ENCODE measurements at places on chromosomes 6 and 20.

- DNase-seq: no peak
These were observed 74.7 kb upstream of the MAFB start for GRCh38 chr20:40763646-40764295.

GRCh38 chr6:46954837-46955451 is 33.2 kb upstream of the ADGRF5 start:
- DNase-seq: no peak

DNA sequence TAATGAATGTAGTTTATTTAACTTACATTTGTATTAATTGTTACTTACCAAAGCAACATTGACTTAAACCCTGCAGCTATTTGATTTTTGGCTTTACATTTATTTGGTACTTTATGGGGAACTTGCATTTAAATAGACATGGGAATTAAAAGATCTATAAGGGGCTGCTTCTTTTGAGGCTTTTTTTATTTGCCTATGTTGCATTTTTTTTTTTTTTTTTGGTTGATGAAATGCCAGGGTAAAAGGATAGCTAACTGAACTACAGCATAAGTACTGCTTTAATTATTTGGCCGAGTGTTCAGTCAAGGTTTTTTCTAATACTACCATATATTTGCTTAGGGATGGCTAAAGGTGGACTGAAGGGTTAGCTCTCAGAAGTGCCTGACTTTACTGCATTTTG is 62.5 kb upstream of the CDH4 start:
- no peak for DNase-seq

DNA sequence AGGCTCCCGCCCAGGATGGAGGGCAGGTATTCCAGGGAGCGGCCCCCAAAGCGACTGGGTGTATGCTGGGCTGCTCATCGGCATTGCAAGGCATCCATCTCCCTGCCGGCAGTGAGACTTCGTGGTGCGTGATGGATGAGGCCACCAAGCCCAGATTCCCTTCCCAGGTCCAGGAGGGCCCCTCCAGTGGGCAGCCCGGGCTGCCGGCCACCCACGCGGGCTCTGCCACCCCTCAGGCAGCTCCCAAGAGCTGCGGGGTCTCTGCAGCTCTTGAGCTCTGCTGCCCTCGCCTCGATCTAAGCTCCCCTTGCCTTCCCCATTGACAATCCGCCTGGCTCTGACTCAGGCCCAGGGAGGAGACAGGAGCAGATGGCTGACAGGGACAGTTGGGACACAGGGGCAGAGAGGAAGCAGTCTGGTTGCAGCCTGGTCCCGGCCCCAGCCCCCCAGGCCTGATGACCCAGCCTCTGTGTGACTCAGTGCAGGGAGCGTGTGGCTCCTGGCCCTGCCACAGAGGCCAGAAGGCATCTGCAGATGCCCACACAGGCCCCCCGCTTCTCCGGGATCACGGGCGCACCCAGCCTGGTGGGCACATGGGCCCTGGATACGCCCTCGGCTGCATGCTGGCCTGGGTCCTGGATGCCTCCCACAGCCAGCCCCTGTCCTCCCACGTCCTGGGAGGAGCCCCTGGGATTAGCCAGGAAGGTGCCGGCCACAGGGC is 33.0 kb downstream of the SLCO4A1 start:
- DNase-seq: no peak

DNA sequence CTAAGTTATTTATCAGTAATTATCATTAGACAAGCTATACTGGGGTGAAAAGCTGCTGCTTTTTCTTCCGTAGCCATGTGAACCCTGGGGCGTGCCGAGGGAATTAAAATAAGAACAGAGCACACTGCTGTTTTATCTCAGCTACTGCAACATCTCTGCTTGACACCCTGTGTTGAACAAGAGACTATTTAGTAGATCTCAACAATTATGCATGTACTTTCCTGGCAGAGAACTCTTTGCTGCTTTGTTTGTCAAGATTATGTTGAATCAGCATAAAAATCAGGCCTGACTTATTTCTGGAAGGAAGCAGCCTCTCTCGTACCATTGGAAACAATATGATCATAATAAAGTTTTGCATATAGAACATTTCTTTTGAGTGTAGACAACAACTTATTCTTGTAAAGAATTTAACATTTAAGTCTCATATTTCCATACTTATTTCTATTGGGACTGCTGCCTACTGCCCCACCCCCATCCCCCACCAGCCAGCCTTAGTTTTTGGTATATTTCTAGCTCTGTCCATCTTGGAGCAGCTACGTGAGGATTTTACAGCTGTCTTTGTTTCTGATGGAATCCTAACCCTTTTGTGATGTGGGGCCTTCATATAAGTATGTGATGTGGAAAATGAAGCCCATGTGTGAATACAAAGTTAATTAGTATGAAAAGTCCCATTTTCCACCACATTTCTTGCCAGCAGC is 1011.4 kb downstream of the KIF16B start:
- DNase-seq: no peak

GRCh38 chr6:150499882-150500312 is 99.8 kb upstream of the PLEKHG1 start:
- DNase-seq: no peak

GRCh38 chr20:24773751-24774201 is 175.3 kb upstream of the CST7 start:
- no peak for DNase-seq

DNA sequence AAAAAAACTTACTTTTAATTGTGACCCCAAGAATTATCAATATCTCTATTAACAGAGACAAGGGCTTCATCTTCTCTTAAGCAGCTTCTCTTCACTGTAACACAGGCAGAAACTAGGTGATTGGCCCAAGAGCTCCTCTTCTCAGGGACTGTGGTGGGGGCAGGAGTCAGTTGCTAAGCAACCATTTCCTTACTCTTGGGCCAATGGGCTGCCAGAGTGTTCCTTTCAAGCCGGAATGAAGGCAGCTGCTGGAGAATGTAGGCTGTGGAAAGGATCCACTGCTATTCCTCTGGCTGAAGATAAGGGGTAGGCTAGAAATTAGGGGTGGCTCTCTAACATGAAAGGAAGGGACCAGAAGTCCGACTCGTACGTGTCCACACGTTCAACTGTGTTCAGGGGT is at the start of gene SEL1L2:
Gene SEL1L2, minus strand, starts transcription at position 150 of the 400 bp plus-strand sequence. Its CDS starts 80 bp downstream, at position 70.
- DNase-seq: no peak

DNA sequence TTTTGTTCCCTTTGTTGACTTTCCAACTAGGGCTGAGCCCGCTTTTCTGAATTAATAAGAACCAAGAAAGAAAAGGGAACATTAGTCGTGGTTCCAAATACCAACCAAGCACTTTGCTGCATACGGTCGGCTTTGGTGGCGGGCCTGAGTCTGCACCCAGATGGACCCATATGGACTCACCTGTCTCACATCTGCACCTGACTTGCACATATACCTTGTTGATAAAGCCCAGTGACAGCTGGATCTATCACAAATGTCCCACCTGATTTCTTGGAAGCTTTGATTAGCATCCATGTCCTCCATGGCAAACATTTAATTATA is 39.0 kb downstream of the TPD52L1 start:
- DNase-seq: no peak

DNA sequence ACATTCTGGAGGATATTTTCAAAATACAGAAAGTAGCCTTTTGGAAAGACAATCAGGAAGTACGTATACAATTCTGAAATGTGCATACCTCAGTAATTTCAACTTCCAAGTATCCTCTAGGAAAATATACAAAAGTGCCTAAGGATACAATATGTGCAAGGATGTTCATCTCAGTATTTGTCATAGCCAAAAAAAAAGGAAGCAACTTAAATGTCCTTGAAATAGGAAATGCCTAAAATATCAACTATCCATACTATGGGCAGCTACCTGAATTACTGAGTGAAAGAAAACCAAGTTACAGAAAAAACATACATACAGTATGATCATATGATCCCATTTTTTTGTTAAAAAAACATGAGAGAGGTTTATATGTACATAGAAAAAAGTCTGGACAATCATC is 1.5 kb downstream of the PPIL1 start:
- DNase-seq: no peak

DNA sequence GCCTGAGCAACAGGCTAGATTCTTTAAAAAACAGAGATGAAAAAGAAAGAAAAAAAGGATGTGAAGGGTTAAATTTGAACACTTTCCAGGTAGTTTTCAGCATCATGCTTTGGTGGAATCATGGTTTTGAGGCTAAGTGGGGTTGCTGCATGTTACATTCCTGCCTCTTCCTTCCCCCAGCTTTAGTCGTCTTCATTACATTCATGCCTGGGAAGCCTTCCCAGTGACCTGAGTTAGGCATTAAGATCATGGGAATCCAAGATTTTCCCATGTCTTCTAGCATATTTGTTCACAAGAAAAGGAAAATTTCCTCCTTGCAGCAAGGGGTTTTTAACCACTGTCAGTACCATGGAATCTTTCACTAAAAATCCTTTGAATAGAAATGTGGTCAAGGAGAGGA is 12.0 kb downstream of the TPX2 start:
- no peak for DNase-seq

GRCh38 chr20:4443016-4443415 is 278.7 kb upstream of the PRND start:
- no peak for DNase-seq

DNA sequence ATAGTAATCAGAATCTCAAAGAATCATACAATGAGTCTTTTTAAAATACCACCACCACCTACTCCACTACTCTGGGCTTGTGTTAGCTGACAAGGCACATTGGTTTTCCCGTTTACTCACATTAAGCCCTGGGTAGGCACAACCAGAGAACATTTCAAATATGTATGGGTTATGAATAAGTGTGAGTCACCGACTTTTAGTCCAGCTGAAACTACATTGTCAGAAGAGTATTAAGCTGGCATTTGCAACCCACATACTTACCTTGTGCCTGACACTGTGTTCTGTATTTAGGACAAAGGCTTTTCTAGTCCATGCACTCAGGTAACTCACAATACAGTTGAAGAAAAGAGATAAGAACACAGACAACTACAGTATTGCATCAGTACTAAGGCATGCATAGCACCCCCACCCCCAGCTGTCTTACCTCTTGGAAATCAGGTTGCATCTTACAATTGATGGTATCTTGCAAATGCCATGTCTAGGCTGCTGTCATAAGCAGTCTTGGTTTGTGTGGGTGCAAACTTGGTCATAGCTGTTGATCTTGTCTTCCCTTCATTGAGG is 40.3 kb upstream of the AHI1 start:
- no peak for DNase-seq

DNA sequence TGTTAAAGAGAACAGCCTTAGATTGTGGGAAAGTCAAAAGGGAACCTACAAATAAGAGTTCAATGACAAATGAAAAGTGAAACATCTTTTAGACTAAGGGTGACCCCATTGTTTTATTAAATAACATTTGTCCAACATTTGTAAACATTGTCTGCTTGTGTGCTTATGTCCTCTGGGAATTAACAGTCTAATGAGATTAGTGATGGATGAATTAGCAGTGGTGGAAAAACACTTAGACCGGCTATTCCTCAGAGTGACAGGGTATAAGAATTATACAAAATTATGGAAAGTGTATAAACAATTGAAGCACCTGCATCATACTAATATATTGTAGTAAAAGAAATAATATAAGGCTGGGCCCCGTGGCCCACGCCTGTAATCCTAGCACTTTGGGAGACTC is 29.3 kb upstream of the HFE start:
- DNase-seq: no peak

GRCh38 chr20:48923149-48923718 is 1.7 kb downstream of the ARFGEF2 start:
- no peak for DNase-seq

GRCh38 chr6:103122766-103123601 is 1729.5 kb downstream of the GRIK2 start:
- DNase-seq: peak; percentile 64

GRCh38 chr6:142071981-142072380 is 60.7 kb upstream of the GJE1 start:
- DNase-seq: no peak

GRCh38 chr6:85452441-85452881 is 2.6 kb downstream of the NT5E start:
- DNase-seq: no peak

- no peak for DNase-seq
These were observed 498 bp upstream of the PRDM1 start for GRCh38 chr6:106085692-106085983.

DNA sequence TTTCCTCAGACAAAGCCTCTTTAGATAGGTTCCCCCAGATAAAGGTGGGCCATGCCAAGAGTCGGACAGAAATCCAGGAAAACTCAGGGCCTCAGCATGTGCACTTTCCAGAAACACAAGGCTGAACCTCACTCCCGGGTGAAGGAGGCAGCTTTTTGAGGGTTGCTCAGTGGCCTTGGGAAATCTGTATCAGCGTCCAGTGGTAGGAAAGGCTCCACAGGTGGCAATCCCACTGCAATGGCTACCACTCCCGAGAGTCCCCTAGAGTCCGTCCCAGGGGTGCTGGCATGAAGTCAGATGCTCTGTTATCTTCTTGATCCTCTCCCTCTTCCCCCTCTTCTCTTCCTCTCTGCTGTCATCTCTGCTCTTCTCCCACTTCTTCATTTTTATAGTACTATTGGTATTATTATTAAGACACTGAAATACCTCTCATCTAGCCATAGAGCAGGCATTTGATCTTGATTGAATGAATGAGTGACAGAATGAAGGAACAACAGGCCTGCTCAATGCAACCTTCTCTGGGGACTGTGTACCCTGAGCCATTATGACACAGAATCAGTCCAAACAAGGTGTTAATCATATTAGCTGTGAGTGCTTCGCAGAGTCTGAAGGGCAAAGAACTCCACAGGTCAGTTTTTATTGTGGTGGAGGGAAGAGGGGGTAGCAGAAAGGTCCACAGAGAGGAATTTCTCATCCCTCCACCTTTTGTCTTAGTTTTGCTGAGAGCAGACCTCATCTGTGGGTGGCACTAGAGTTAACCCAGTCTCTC is 13.3 kb downstream of the SLC22A1 start:
- no peak for DNase-seq

DNA sequence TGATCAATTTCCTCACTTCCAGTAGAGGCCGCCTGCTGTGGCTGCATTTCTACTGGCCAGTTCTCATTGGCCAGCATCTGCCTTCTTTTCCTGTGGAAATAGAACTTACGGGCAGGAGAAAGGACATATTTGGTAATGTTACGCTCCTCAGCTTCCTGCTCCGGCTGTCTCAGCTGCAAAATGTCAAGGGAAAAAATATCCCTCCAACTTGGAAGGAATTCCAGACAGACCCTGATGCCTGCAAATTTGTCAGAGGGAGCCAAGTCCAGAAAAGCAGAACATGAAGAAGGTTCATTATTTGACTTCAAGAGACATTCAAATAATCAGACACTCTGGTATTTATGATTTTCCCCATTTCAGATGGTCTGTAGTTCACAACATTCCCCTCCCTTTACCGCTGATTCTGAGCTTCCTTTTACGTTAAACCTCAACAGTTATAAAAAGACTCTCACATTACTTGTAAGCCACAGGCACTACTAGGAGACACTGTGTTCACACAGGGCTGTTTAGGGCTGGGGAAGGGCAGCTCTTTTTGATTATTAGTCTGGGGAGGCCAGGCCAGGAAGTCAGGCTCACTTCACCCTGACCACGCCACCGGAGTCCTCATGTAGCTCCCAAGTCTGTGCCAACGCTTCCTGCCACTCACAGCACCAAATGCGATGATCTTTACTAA is 179.6 kb upstream of the CCN2 start:
- no peak for DNase-seq

DNA sequence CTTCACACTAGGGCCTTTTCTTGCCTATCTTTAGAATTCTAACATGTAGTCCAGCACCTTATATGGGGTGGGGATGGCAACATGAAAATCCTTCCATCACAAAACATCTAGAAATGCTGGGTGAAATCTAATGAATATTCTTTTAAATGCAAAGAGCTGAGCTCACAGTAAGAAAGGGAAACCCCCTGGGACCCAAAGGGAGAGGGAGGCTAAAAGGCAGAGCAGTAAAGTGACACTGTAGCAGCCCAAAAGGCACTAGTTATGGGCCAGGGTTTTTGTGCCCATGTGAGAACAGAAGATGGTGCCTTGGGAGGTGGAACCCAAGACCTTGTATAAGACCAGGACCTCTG is 66.7 kb downstream of the TRAM2 start:
- no peak for DNase-seq

GRCh38 chr6:32940656-32941213 is at the start of gene HLA-DMB:
HLA-DMB (minus strand) TSS chr6:32941028; CDS start chr6:32940807, 221 bp downstream.
- no peak for DNase-seq
